T1000 (cell line): ENCODE measurements at places on chromosomes 3 and 15.

DNA sequence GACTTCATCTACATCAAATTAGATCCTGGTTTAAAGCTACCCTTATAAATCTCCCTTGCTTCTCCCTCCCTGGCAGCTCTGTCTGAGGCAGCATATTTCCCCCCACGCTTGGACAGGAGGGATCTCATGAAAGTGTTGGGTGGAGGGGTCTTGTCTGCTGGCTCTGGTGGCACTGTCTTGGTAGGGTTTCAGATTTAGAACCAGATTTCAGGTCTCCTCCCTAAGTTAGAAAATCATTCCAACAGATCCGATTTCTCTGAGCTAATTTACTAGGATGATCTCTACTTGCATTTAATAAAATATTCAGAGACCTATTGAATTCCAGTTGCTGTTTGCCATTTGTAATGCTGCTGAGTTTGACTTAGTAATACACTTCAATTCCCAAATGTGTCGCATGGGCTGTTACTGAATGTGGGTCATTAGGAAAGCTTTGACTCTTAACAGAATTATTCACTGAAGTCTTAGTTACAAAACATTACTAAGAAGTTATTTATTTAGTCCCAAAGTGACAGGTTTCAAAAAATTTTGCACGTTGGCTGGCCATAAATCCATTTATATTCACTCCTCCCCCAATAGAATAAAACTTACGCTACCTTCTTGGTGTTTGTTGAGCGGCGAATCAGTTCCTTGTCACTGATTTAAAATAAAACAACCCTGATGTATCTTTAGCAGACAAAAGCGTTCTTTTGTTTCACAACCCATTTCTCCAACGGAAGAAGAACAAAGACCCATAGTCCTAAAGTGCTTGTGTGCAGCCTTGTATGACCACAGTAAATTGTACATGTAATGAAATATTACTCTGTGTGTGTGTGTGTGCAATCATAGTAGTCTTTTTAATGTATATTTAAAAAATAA is 84.5 kb downstream of the TRAK1 start:
- DNase-seq = no peak

GRCh38 chr3:34972481-34972880 is 666.8 kb upstream of the ARPP21 start:
- no peak for DNase-seq

- DNase-seq = no peak
These were observed 91.1 kb upstream of the LRRN1 start for GRCh38 chr3:3707858-3708768.

GRCh38 chr3:168615493-168616020 is 519.8 kb upstream of the GOLIM4 start:
- no peak for DNase-seq

- no peak for DNase-seq
These were observed 887.4 kb downstream of the FHIT start for GRCh38 chr3:60363817-60364216.

DNA sequence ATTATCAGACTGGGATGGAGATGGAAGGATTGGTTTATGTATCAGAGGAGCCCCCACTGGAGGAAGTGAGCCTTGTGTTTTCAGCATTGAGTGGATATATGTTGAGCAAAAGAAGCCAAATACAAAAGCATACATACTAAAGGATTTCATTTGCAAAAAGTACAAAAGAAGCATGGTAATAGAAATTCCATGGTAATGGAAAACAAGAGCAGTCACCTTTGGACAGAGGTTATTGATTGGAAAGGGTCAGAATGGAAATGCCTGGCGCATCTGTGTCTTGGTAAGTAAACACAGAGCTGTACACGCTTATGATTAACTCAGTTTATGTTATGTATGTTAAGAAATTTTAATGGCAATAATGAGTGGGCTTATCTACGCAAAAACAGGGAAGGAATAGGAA is 72.7 kb downstream of the DHX36 start:
- DNase-seq = no peak

DNA sequence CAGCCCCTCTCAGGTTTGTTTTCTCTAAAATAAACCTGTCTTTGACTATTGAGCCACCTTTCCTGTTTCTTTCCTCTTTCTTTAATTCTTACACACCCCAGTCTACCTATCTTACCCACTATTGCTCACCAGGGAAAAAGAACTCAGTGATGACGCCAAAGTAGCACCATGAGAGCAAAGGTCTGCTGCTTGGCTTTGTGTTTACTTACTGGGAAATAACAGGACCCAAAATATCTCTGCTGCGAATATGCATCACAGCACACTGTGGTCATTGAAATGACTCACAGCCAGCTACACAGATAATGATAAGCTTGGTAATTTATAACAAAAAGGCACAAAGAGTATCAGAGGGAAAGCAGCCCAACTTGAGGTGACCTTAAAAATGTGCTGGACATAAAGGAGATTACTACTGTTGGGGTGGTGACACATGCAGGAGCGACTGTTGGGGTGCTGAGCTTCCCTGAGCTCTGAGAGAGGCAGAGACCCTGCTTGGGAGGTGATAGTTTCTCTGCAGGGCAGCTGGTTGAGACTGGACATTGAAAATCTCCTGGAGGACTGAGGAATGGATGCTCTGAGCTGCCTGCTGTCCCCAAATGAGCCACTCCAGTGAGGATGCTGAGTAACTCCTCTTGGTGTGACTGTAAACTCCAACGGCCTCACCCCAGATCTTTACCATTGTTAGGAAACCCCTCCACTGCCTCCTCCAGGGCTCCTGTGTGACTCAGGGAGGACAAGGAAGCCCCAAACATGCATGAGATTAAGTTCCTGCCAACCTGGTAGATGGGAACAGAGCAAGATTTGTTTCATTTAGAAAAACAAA is 14.5 kb downstream of the EFCAB12 start:
- peak; percentile 9 for DNase-seq

DNA sequence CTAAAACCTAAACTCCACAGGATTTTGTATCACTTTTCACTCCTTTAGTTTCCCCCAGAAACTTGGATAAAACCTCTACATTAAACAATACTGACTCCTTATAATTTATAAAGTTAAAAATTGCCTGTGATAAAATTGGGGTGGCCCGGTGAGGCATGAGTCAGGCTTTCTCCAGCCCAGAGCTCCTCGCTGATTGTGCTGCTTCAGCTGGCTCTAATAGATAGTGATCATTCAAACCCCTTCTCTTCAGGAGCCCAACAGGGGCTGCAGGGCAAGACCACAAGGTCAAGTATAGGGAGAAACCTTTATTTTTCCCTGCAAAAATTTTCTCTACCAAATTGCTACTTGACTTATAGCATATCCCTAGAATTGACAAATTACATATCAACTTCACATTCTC is 308.2 kb downstream of the PLCL2 start:
- DNase-seq = no peak

DNA sequence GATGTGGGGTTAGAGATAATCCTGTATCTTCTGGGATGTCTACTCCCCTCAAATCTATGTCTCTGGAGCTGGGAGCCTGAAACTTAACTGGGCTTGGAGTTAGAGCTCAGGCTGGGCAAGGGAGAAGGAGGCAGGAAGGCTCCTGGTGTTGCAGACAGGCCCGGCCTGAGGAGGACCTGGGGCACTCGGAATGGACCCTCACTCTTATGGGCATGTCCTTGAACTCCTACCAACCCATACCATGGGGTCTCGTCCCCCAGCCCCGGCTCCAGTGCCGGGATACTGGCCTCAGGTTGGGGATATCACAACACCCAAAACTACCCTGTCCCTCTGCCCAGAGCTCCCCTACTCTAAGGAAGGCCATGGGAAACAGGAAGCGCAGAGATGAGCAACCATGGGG is 45.2 kb downstream of the SCN5A start:
- no peak for DNase-seq

- no peak for DNase-seq
These were observed 173.3 kb downstream of the TMEM108 start for GRCh38 chr3:133211449-133211848.

- no peak for DNase-seq
These were observed 142.3 kb upstream of the RASGRP1 start for GRCh38 chr15:38706956-38707355.

GRCh38 chr15:29437888-29438702 is 168.5 kb upstream of the NSMCE3 start:
- DNase-seq = no peak

DNA sequence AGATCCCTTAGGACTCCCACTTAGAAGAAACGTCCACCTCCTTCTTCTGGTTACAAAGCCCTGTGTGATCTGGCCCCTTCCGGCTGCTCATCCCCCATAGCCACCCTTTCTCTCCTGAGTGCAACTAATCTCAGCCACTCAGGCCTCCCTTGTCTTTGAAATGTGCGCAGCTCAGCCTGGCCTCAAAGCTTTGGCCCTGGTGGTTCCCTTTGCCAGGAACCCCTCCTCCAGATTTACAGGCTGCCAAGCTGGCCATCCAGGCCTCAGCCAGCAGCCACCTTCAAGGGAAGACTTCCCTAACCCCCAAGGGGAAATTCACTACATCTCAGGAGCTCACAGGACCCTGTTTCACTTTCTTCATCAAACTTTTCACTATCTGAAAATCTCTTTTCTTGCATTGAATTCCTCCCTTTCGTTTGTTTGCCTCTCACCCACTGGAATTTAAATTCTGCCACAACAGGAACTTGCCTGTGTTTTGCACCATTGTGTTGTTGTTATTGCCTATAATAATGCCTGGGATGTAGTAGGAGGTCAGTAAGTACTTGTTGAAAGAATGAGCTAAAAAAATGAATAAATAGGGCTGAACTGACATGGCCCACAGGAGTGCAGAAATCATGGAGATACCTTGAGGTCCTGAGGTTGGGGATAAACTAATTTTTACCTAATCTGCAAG is 109.5 kb upstream of the PFN2 start:
- DNase-seq = no peak

GRCh38 chr3:151707216-151707615 is 26.5 kb upstream of the AADACL2 start:
- DNase-seq = no peak
